ENCODE measurements at places on chromosomes 6 and 20.

- DNase-seq: no peak
These were observed 65.6 kb downstream of the ERMARD start for GRCh38 chr6:169816975-169817374.

GRCh38 chr6:169312658-169313346 lies 59.2 kb upstream of the THBS2 start:
- DNase-seq: no peak

- DNase-seq: no peak
These were observed 33.2 kb upstream of the SNX9 start for GRCh38 chr6:157789861-157790260.

GRCh38 chr6:43719511-43719910 lies 31.9 kb upstream of the MRPS18A start:
- no peak for DNase-seq

DNA sequence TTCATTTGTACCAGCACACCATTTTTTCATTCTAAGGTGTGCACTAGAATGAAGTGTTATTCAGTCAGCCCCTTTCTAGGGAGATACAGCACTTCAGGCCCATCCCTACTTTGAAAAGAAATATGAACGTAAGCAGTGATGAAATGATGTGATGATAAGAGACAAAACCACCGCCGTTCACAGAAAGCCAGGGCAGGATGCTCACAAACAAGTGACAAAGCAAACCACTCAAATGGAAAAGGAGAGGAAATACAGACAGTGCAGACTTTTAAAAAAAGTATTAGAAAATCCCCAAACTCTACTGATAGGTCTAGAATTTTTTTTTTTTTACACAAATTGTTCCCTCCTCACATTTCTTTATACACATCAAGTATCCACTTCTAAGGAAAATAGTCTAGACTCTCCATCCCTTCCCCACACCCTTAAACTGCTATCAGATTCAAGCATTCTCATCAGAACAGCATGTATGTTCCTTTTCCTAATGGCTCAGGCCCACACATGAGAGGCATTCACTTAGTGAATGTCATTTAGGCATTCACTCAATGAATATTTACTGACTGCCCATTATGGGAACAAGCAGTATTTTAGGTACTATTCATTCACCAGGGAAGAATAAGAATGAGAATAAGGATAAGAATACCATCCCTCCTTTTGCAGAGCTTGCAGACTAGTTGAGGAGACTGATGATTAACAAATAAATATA lies 243.5 kb downstream of the GMPR start:
- DNase-seq: no peak

GRCh38 chr6:126628125-126628524 lies 288.2 kb downstream of the CENPW start:
- DNase-seq: no peak

GRCh38 chr20:44921447-44921846 lies 11.6 kb downstream of the PABPC1L start:
- no peak for DNase-seq

- no peak for DNase-seq
These were observed 62.9 kb upstream of the HDGFL1 start for GRCh38 chr6:22506496-22506895.

DNA sequence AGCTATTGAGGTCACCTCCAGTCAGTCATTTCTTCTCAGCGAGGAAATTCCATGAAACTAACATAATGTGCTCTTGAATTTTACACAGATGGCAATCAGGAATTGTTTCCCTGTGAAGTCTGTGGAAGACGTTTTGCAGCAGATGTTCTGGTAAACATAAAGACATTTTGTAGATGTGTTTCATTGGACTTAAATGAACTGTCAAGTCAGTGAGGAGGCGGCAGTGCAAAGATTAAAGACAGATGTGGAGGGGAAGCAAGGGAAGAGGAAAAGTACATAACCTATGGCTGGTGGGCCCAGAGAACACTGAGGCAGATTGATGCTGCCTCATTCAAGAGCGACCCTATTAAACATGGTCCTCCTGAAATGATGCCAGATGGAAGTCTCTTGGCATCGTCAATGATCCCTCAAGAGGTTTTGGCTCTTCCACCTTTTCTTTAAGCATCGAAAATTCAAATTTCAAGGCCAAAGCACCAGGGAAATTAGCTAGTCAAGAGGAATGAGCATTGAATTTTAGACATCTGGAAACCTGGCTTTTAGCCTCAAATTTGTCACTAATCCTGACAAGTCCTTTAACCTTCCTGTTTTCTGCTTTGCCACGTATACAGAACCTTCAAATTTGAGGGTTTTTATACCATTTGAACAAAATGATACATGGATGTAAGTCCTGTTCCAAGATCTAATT lies 20.1 kb downstream of the ZC2HC1B start:
- no peak for DNase-seq

DNA sequence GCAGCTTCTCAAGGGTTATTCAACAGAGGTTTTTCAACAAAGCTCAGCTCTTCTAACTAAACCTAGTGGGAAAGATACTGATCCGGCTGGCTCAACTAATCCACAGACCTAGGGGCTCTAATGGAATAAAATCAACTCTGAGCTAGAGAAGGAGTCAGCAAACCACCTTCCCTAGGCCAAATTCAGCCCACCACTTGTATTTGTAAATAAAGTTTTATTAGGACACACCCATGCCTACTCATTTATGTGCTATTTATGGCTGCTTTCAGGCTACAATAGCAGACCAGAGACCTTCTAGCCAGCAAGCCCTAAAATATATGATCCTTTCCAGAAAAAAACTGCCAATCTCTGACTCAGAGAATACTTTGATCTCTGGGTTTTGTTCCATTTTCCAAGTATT lies 6.0 kb upstream of the RAB22A start:
- no peak for DNase-seq

DNA sequence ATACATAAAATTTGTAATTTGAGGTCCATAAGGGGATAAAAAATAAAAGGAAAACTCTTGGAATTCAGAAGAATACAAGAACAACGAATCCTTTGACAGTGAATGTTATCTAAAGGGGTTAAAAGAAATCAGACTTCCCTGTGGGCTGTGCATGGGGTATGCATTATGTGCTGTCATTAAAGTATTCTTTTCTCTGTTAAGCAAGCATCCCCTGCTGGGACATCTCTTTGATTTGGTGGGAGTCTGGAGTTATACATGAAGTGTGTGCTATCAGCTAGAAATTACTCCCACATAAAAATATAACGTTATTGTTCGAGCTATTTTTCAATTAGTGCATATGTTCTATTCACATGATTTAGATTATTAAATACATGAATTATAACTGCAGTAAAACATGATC lies 195.2 kb downstream of the CENPW start:
- DNase-seq: no peak

GRCh38 chr6:165049362-165049761 lies 260.0 kb downstream of the C6orf118 start:
- DNase-seq: peak; percentile 5

- no peak for DNase-seq
These were observed 658.2 kb downstream of the HACE1 start for GRCh38 chr6:104201557-104201956.

DNA sequence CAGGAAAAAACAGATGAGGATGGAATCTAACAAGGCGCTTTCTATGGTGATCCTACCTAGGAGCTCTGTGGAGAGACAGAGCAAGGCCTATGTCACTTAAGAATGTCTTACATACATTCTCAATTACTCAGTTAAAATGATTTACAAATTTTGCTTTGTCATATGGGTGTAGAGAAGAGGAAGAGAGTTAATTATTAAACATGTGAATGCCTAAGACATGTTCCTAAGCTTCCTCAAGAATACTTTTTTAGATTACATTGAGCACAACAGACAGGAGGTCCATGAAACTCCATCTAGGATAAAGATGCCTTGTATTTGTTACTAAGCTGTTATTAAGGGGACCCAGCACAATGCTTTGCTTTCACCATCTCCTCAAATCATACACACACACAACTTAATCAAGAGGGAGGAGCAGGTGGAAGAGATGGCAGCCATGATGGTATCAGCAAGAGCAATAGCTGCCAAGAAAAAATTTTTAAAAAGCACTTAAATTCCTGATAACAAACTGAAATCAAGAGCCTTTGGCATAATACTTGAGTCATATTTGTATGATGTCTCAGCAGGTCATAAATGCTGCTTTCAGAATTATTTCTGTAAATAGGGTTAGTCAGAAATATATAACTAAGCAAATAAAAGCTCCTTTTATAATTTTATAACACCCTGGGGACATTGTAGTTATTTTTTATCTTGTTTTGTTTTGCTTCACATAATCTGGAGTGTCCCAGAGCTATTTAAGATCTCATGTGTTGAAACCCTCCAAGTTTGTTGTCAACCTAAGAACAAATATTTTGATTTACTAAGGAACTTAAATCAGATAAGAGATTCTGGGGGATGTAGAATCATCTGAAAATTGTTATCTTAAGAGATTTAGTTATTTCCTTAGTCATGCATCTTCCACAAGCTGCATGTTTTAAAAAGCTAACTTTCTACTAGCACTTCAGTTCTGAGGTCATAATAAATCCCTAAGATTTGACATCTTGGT lies 70.0 kb upstream of the CD2AP start:
- DNase-seq: no peak

GRCh38 chr6:118500130-118501015 lies 47.7 kb upstream of the PLN start:
- DNase-seq: no peak

- no peak for DNase-seq
These were observed 36.0 kb downstream of the YTHDF1 start for GRCh38 chr20:63179687-63180568.

GRCh38 chr20:1931830-1932229 lies 36.6 kb downstream of the SIRPA start:
- no peak for DNase-seq

GRCh38 chr6:34592208-34592952 lies 36.3 kb upstream of the SPDEF start:
- no peak for DNase-seq

- DNase-seq: no peak
These were observed 5.8 kb upstream of the PLTP start for GRCh38 chr20:45917790-45918141.

DNA sequence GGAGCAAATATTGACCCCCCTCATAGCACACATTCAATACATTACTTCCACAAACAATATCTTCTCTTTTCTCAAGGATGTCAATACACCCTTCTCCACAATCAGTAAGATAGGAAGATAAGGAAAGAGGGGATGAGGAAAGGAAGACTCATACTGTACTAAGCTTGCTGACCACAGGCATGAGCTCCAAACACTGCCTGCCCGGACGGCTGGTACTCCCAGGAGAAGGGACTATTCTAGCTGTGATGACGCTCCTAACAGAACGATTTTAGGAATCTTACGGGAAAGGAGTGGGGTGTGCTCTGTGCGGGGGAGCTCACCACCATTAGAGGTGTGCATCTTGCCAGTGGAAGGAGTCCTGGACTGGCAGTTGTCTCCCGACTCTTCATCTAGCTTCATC lies 3.9 kb upstream of the CCN6 start:
- DNase-seq: no peak

DNA sequence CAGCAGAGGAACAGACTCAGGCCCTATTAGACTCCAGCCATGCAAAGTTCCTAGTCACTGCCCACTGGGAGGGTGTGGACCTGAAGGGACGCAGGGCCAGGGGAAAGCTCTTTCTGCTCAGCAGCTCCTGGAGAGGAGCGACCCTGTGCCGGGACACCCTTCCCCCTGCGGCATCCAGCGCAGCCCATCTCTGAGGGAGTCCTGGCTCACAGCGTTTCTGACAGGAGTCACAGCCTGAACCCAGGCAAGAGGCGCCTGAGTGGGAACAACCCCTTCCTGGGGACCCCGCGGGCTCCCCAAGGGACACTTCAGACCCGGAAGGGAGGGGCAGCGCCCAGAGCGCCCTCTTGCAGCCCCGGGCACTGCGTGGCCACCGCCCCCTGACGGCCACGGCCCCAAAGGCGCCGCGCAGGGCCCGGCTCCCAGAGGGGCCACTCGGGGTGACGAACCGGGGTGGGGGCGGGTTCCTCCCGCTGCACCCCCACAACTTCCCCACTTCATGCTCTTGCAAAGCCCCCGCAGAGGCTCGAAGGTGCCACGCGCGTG lies 862 bp downstream of the UCKL1 start:
- DNase-seq: no peak

DNA sequence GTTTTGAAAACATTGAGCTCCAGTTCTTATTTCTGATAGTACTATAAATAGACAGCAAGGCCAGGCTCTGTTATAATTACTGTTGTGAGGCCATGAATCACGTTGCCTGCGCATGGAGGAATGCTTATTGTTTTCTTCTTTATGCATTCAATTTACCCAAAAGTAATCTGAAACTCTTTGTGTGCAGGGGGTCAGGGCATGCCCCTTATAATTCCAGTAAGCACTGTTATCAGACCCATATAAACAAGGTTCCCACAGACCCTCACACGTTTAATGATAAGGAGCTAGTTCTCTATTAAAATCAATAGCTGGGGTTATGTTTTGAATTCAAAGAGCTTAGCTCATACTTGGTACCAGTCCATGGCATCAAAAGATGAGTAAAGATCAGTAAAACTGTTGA lies 174.8 kb upstream of the ARG1 start:
- no peak for DNase-seq

DNA sequence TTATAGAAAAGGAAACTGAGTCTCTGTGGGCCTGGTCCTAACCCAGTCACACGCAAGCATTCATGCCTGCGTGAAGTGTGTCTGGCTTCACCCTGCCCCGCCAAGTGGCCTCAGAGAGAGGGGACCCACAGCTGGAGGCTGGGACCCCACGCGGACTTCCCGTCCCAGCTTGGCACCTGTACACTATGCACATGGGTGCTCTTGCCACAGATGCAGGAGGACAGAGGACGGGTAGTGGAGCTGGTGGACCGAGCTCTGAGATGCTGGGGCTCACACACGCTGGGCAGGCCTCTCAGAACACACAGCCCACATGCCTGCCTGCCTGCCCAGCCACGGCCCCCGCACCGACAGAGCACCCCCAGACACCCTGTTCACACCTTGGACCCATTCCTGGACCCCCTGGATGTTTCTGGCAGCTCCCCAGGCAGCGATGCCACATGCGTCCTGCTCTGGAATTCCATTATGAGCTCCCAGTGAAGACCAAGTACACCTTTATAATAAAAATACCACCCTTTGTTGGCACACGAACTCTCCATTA lies 24.9 kb upstream of the SMOC2 start:
- DNase-seq: no peak

DNA sequence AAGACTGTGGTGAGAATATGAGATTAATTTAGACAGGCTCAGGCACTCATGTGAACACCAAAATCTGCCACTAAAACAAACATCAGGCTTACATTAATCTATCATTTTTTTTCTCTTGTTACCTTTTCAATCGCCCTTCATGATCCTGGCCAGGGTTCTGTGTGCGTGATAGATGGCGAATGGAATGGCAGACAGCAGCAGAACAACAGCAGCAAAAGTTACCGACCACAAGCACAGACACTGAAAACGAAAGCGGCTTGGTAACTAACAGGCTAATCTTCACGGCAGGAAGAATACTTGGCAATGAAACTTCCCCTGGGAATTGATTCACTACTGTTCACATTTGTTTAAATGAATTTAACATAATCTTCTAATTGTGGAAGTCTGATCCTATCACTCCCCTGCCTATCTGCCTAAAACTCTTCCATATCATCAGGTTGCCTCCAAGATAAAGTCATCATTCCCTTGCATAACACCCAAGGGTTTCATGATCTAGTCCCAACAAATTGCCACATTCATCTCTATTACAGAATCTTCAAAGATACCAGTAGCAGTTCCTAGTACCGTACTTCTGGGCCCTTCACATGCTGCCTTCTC lies 28.7 kb downstream of the PTPRK start:
- no peak for DNase-seq

Measured in neuronal stem cell (in vitro differentiated cells).